ENCODE measurements at places on chromosomes 3 and 15.

GRCh38 chr3:139537361-139537760 lies 2.2 kb downstream of the RBP1 start:
- no peak for DNase-seq

DNA sequence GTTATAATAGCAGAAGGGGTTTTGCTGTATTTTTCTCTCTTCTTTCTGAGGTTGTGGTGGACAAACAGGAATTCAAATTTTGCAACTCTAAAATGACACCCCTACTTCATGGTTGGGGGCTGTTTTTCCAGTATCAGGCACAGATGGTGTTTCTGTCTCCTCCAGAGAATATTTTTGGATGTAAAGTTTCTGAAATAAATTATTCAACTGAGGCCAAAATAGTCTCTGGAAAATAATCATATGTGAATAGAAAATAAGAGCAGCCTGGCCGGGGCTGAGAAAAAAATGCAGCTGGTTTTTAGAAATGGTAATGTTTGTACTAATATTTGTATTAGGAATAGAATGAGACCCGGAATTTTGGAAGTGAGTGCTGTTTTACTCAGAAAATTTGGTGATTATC lies 121.3 kb upstream of the ADAMTS9 start:
- DNase-seq = no peak

GRCh38 chr3:167209011-167209410 lies 171.1 kb downstream of the ZBBX start:
- no peak for DNase-seq

DNA sequence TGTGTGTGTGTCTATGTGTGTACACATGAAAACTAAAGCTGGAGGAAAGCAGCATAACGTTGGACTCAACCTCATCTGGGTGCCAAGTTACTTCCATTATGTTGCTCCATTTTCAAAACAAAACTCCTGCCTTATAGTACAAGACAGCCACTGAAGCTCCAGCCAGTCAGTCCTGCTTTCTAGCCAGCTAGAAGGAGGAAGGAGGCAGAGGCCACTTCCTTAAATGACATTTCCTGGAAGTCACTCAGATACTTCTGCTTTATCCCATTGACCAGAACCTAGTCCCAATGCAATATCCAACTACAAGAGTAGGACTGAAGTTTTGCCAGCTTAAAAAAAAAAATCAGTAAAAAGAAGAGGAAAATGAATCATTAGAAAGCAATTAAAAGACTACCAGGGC lies 31.7 kb downstream of the CADPS start:
- DNase-seq = no peak

- no peak for DNase-seq
Observed at GRCh38 chr3:106428565-106428994, 559.8 kb upstream of the CBLB start.

DNA sequence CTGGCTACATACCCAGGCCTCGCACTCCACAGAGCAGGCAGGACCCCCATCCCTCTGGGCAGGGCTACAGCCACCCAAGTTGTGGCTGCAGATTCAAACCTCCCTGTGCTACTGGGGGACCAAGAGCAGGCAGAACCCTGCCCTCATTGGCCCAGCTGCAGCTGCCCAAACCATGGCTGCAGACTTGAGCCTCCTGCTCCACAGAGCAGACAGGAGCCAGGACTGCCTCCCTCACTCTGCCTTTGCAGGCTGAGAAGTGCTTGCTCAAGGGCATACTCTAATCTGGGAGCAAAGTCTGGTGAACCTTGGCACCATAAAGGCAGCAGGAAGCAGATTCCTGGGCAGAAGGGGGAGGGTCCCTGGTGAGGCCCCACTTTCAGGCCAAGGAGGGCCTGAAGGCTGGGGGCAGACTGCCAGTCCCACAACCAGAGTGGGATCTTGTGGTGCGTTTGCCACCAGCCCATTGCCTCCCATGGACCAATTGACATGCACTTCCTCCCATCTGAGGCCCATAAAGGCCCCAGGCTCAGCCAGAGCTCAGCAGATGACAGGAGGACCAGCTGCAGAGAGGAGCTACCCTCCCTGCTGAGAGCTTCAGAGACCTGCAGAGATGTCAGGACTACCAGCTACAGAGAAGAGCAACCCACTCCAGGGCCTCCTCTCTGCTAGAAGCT lies 64.2 kb upstream of the EPHA6 start:
- DNase-seq = no peak

- no peak for DNase-seq
Observed at GRCh38 chr3:67657192-67657591, 2.8 kb upstream of the SUCLG2 start.

- no peak for DNase-seq
Observed at GRCh38 chr3:134527037-134527436, 41.2 kb downstream of the CEP63 start.

DNA sequence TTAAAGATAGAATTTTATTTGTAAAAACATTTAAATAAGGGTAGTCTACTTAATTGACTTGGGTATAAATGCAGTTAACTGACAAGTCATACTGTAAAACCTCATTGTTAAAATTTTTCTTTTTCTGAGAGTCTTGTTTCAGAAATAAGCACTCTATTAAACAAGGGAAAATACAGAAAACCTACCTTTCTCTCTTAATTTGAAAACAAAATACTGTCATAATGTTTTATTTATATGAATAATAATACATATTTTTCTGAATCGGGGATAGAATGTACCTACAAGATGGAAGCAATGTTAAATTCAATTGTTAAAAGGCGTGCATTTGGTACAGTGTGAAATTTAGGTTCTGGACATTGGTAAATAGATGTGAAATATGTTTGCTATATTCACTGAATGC lies 17.8 kb downstream of the ZIC1 start:
- no peak for DNase-seq

GRCh38 chr3:24936574-24936973 lies 441.9 kb upstream of the THRB start:
- no peak for DNase-seq

- no peak for DNase-seq
Observed at GRCh38 chr15:75662823-75663519, 15.3 kb downstream of the SNX33 start.

- DNase-seq = no peak
Observed at GRCh38 chr15:69841113-69841828, 256.4 kb downstream of the TLE3 start.

DNA sequence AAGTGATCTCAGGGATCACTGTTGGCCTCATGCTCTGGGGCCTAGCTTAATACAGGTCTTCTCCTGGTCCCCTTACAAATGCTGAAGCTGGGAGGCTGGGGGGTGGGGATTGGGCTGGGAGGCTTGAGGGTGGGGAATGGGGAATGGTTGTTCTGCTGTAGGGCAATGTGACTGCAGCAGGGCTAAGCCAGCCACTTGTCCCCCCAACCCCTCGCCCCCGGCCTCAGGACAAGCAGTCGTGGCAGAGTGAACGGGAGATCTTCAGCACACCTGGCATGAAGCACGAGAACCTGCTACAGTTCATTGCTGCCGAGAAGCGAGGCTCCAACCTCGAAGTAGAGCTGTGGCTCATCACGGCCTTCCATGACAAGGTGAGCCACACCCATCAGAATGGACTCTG lies 17.2 kb upstream of the EXOG start:
- DNase-seq = no peak

GRCh38 chr15:74141591-74141990 lies 11.2 kb downstream of the ISLR2 start:
- no peak for DNase-seq

GRCh38 chr3:101725890-101726275 lies 1.5 kb downstream of the CEP97 start:
- DNase-seq = no peak

GRCh38 chr15:66389098-66389858 lies 2.6 kb downstream of the MAP2K1 start:
- DNase-seq = no peak

- no peak for DNase-seq
Observed at GRCh38 chr3:132723024-132723950, 1.1 kb upstream of the NPHP3 start.

DNA sequence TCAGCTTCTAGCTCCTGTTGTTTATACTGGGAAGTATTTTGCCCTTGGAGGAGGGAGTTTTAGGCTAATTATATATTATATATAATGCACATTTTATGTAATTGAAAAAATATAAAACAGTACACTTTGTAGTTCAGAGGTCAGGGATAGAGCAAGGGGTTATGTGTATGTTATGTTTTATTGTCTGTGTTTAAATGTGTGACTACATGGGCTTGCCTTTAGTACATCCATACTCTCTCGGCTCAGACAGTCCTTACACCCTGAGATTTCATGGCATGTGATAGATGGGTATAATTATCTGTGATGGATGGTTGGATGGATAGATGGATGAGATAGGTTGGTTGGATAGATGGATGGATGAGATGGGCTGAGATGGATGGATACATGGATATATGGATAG lies 17.4 kb upstream of the ST3GAL6 start:
- no peak for DNase-seq

- DNase-seq = no peak
Observed at GRCh38 chr3:56251343-56251945, 216.8 kb downstream of the ERC2 start.

- DNase-seq = no peak
Observed at GRCh38 chr3:8557298-8557697, 55.7 kb downstream of the LMCD1 start.

DNA sequence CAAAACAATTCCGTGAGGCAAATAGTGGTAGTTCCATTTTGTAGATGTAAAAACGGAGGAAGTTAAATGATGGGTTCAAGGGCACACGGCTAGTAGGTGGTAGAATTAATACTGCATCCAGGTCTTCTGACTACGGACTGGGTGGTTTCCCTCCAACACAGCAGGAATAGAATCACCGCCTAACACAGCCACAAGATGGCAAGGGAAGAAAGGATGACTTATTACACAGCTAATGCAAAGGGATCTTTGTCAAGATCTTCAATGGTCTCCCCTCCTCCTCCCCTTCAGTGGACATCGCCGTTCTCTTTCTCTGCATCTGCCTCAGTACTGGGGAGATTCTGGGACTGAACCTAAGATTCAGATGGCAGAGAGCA lies 524 bp upstream of the TOPBP1 start:
- no peak for DNase-seq

GRCh38 chr3:185896636-185897035 lies 41.2 kb downstream of the TRA2B start:
- DNase-seq = no peak

DNA sequence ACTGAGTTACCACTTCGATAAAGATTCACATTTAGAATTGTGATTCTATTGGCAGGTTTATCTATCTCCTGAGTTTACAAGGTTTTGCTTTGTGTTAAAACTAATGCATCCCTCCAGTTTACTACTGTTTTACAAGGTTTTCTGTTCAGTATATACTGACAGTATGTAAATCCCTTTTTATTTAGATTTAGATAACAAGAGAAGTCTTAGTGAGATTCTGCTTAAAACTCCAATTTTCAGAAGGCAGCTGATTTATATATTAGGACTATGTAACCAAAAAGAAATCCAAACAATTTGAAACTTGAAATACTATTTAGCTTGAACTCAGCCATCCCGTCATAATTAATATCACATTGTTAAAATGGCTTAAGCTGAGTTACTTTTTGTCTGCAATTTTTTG lies 619.2 kb downstream of the NAALADL2 start:
- no peak for DNase-seq

DNA sequence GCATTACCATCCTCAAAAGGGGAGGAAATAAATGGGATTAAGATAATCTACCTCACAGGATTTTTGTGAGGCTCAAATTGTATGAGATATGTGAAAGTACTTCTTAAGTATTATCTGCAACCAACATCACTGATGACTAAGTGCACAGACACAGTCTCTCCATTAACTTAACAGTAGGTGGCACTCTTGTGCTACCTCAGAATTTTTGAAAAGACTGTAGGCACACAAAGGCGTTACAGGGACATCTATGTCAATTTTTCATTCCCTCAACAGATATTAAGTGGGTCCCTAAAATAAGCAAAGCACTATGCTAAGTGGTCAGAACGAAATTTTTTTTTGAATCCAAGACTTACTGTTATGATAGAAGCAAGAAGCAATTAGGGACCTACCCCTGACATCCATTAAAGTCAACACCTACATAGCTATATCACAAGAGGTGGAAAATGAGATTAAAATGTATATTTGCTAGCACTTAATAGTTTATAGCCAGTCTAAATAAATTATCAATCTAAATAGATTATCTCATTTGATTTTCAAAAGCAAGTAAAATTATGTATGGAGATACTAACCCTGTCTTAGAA lies 52.9 kb downstream of the RYK start:
- DNase-seq = no peak

DNA sequence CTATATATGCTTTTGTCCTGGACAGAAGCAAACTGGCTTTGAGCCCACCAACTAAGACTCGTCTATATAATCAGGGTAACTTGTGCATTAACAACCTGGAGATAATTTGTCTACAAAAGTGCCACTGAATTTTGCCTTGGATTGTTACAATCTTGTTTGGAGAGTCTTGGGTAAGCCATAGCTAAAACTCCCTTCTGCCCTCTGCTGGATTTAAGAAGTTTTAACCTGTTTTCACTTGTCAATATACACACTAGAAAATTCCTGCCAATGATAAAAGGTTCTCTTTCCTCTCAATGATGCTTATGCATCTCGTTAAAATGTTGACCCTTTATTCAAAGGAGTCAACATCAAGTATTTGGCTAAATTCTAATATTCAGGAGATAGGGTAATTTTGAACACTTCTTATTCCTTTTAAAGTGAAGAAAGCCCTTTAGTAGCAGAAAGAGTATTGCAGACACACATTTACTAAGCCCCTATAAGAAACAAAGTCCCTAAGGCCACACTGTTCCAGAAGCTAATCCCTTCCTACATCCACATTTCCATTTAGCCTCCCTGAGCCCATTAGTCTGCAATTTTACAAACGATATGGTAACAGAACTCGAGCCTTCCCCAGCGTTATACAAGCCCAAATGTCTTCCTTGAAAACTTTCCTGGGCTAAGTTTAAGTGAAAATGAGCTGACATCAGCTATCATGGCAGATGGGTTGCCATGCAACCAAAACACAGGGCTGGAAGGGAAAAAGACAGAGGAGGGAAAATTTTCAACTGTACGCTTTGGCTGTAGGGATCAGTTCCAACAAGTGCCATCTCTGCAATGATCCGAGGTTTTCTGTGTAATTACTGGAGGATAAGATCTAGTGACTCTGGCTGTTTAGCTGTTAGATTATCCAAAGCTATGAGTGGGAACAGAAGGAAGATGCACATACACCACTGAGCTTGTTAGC lies 75.9 kb upstream of the FGF12 start:
- DNase-seq = no peak

DNA sequence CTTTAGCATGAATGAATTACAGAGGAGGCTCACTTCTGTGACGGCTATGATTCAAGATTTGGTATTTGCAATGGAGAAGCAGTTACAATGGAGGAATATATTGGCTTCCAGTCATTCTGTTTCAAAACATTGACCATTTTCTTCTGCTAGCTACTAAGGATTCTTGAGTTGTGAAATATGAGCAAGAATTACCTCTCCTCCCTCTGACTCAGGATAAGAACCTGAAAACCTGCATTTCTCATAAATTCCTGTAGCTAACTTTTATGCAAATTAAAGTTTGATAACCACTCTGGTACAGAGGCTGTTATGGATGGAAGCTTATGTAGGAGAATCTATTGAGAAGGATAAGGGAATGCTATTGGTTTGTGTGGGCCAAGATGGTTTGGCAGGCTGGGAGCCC lies 84.1 kb upstream of the MYRIP start:
- DNase-seq = no peak
